ENCODE measurements at places on chromosomes 11 and 22.
A peak's percentile ranks its signal among the peaks of the same experiment; 100 is the strongest.

GRCh38 chr11:16804104-16804947 is 65.9 kb downstream of the C11orf58 start:
- no peak for DNase-seq

- DNase-seq: no peak
Observed at GRCh38 chr11:81874635-81875034, 859.0 kb downstream of the FAM181B start.

DNA sequence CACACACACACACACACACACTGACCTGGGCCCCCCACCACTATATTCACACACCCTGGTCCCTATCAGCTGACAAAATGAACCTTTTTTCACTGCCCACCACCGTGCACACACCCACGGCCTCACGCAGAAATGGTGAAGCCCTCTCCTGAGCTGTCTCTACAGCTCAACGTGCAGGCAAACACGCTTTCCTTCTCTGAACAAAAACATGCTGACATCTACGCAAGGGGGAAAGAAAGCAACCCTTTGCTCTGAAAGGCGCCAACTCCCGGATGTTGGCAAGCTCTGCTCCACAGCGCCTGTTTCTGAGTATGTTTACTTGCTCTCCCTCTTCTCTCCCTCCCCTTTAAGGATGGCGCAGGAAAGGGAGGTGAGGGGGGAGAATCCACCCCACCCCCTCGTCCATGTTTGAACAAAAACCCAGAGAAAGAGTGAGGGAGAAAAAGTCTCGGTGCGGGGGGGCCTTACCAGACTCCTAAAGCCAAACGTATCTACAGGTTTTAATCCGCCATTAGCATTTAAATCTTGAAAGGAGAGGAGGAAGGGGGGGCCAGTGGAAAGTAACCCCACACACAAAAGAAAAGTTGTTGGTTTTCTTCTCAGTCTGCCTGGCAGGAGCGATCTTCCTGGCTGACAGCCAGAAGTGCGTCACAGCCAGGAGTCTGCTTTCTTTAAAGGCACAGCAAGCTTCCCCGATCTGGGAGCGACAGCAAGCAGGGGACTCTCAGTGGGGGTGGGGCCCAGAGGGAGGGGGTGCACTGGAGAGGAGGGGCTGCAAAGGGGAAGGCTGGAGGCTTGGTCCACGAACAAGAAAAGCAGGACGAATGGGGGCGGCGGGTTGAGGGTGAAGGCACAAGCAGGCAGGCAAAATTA is 39.6 kb downstream of the NUMA1 start:
- DNase-seq: peak; percentile 72

DNA sequence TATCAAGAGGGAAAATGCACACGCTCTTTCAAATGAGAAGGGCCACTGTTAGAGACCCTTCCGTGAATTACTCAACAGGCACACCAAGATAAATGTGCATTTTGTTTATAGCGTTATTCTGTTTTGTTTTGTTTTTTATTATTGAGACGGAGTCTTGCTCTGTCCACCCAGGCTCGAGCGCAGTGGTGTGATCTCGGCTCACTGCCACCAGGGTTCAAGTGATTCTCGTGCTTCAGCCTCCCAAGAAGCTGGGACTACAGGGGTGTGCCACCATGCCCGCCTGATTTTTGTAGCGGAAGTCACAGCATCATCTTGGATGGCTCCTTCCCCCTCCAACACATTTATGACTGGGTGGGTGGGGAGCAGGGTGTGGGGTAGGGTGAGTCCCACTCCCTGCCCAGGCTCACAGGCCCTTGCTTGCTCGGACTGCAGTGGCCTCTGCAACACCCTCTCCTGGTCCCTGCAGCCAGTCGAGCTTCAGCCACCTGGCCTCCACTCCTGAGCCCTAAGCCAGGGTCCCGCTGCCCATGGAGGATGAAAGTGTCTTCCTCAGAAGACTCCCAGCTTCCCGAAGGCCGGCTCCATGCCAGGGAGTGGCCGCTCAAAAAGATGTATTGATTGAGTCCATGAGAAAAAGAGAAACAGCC is 68.0 kb downstream of the RTL6 start:
- no peak for DNase-seq

DNA sequence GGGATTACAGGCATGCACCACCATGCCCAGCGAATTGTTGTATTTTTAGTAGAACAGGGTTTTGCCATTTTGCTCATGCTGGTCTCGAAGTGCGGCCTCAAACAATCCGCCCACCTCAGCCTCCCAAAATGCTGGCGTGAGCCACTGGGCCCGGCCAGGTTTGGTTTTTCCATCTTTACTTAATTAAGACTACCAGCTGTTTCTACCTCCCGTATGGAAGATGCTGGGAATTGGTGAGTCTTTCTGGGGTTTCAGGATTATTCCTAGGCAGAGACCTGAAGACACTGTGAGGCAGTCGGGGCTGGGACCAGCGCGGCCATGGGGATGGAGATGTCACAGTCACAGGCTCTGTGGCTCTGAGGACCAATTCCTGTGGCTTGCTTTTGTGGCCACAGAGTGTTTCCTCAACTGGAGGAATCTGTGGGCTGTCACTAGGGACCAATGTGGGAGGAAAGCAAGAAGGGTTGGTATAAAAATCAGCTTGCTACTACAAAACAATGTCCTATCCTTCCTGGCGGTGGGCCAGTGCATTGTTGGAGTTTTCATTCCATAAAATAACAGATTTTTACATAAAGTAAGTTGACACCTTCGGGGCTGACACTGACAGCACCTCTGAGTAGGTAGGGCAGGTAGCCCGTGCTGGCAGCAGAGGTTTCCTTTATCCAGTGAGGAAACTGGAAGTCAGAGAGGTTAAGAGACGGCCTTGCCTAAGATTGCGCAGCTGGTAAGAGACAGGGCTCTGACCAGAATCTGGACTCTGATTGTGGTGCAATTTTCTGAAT is 8.4 kb upstream of the FTH1 start:
- no peak for DNase-seq

- no peak for DNase-seq
Observed at GRCh38 chr11:86949995-86950660, 5.1 kb downstream of the FZD4 start.

- peak; percentile 35 for DNase-seq
Observed at GRCh38 chr22:28674121-28674563, 5.5 kb downstream of the TTC28 start.

DNA sequence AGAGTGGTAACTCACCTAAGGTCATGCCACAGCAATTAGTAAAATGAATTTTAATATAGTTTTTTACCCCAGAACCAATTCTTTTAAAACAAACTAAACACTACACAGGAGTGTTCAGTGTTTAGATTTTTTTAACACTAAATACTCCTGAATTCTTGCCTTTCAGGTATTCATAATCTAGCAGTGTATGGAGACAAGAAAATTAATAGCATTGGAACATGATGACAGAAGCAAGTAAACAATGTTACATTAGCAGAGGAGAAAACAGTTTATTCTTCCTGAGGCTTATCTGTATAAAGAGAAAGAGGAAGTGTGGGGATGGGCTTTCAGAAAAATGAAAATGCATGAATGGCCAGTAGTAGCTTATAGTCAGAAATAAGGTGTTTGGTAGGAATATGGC is 222.1 kb upstream of the FAT3 start:
- no peak for DNase-seq

GRCh38 chr22:47372111-47372581 is 609.7 kb downstream of the TBC1D22A start:
- DNase-seq: no peak

GRCh38 chr11:74683279-74683871 is 47.9 kb downstream of the CHRDL2 start:
- DNase-seq: no peak

- no peak for DNase-seq
Observed at GRCh38 chr11:84993386-84993785, 633.8 kb downstream of the DLG2 start.

DNA sequence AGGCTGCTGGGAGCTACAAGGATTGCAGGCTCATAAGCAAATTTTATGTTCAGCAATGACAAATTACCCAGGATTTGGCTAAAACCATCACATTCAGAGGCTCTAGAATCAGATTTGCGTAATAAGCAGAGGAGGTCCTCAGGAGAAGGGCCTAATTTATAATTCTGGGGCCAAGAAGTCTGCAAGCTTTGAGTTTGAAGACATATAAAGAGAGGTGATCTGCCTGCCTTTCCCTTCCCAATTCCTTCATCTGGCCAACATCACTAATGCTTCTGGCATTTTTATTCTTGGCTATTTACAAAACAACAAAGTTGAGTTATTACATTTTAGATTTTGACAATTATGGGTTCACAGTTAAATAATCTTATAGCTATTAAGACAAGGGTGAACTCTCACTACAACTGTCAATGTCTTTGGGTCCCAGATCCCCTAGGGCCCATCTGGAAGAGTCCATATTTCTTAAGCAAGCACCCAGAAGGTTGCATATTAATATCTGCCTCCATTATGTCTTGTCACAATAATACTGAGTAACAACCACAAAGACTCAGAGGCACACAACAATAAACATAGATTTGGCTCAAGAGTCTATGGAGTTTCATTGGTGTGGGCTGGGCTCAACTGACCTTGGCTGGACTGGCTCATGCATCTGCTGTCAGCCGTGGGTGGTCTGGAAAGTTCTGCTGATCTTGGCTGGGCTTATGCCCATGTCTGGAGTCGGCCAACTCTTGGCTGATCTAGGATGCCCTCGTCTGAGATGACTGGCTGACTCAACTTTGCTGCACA is 67.2 kb upstream of the CD82 start:
- no peak for DNase-seq

DNA sequence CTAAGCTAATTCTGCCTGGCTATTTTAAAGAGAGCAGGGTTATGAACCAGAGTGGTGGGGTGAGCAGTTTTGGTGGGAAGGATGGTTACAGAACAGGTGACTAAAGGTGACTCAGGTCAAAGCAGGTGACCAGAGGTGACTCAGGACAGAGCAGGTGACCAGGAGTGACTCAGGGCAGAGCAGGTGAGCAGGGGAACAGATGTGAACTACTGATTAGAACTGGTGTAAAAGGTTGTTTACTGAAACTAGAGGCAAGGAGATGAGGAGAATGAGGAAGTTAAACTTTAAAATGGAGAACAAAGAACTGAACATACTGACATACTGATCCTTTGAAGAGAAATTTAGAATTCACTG is 15.4 kb upstream of the HYLS1 start:
- no peak for DNase-seq

- DNase-seq: no peak
Observed at GRCh38 chr11:108002476-108002875, 6.2 kb upstream of the CUL5 start.

GRCh38 chr22:49340406-49340805 is 487.3 kb downstream of the BRD1 start:
- DNase-seq: no peak

DNA sequence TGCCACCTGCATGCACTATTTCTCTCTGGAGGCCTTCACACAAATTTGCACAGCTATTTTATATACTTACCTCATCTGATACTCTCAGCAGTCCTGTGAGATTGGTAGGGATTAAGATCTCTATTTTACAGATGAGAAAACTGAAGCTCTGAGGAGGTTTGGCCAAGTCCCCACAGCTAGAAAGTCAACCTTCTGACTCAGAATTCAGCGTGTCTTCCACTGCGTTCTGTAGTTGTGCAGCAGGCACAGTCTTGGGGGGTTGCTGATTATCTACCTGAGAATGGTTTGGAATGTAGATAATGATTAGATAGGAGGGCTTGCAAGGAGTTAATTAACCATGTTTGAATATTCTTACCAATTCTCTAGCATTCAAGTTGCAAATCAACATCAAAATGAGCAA is 2.5 kb upstream of the SORL1 start:
- DNase-seq: no peak

GRCh38 chr11:121886005-121886734 is 229.8 kb downstream of the BLID start:
- DNase-seq: no peak

DNA sequence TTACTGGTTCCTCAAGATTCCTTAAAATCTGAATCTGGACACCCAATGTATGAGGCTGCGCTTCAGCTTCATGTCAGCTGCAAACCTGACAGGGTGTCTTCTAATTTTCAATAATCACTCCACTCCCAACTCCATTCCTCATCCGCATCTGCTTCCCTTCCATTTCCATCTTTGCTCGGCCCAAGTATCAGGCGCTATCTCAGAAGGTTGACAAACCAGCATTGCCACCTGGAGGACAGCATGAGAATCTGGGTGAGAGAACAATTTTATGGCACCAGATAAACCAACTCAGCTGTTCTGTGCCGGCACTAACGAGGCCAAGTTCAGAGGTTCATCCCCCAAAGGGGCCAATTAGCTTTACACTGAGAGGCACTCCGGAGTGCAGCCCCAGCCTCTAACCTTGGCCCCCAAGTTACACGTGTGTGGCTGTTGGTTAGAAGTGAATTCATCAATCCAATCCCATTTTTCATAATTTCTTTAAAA is 79.1 kb upstream of the LMO2 start:
- DNase-seq: no peak

GRCh38 chr11:61587951-61588727 is 7.3 kb upstream of the SYT7 start:
- DNase-seq: peak; percentile 51

GRCh38 chr11:13963949-13964770 is 1.6 kb downstream of the SPON1 start:
- no peak for DNase-seq

- DNase-seq: no peak
Observed at GRCh38 chr22:28874811-28875320, 8.5 kb upstream of the ZNRF3 start.

GRCh38 chr11:14042686-14043465 is 80.4 kb downstream of the SPON1 start:
- DNase-seq: no peak

- no peak for DNase-seq
Observed at GRCh38 chr11:1553808-1554594, 18.1 kb downstream of the DUSP8 start.

- DNase-seq: no peak
Observed at GRCh38 chr22:36136475-36136874, 24.1 kb downstream of the APOL3 start.

DNA sequence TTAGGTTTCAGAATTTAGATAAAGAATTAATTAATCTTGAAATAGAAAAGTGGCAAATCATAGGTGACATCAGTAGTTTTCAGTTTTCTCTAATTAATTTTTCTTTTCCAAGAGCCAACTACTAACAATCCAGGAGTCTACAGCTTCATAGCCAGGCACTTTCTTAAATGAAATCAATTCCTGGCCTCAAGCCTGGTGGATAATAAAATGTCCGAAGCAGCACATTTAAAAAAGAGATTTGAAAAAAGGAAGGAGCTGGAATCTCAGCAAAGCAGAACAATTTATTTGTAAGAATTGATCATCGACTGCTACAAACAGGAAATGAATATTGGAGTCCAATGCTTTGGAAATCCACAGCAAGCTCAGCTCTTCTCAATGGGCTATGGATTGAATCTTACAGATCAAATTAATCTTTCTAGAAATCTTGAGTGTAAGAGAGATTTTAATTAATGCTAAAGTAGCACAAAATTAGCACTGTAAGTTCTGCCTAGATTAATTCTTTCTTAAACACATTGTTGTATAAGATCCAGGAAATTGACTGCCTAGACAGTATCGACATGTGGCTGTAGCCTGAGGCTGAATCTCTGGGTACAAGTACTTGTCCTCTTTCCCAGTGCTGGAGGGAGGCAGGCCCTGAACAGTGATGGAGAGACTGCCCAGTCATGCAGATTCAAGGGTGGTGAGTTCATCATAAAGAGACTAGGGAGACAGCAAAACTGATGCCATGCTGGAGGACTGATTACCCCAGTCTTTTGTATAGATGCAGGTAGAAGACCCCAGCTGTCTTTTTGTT is 167.8 kb upstream of the POU2AF2 start:
- no peak for DNase-seq

- no peak for DNase-seq
Observed at GRCh38 chr11:67502328-67502979, 2.7 kb downstream of the PITPNM1 start.

All from effector memory CD8-positive, alpha-beta T cell (primary cell).